ENCODE measurements at places on chromosomes 4 and X.

DNA sequence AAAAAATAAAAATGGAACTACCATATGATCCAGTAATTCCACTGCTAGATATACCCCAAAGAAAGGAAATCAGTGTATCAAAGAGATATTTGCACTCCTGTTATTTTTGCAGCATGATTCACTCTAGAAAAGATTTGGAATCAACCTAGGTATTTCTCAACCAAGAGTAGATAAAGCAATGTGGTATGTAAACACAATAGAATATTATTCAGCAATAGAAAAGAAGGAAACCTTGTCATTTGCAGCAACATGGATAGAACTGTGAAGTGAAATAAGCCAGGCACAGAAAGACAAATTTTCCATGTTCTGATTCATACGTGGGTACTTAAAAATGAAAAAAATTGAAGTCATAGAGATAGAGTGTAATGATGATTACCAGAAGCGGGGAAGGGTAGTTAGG lies 362.3 kb upstream of the EPHA5 start:
- no peak for DNase-seq

DNA sequence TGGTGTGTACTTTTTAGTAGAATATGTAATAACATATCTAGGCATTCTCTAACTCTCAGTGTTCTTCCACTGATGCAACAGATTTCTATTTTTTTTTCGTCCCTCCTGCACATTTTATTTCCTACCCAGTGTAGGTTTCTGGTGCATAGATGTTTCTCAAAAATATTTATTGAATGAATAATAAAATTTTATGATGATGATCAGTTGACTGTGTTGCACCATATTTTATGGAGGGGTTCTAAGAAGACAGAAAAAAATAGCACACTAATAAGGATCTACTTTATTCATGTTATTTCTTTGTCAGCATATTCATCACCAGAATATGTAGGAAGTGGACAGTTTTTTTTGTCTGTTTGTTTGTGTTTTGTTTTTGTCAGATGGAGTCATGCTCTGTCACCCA lies 2529.3 kb downstream of the ARAP2 start:
- no peak for DNase-seq

- DNase-seq, result no peak
Measured at GRCh38 chrX:132115792-132116191, 12.0 kb downstream of the FRMD7 start.

- no peak for DNase-seq
Measured at GRCh38 chrX:136708348-136708747, 60.4 kb downstream of the CD40LG start.

DNA sequence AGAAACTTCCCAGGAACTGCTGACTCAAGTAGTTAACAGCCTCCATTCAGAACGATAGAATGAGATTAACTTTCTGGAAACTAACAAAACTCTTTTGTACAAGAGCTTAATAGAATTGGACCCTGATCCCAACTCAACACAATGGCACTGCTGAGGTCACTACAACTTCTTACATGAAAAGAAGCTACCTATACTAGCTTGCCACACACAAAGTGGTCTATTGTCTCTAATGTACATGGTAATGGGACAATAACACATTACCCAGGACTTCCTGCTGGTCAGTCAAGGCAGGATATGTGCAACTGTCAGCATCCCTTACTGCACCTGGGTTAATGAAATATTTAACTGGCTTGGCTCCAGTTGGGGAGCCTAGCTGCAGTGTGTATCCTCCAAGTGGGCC lies 56.2 kb downstream of the BRCC3 start:
- DNase-seq, result no peak

DNA sequence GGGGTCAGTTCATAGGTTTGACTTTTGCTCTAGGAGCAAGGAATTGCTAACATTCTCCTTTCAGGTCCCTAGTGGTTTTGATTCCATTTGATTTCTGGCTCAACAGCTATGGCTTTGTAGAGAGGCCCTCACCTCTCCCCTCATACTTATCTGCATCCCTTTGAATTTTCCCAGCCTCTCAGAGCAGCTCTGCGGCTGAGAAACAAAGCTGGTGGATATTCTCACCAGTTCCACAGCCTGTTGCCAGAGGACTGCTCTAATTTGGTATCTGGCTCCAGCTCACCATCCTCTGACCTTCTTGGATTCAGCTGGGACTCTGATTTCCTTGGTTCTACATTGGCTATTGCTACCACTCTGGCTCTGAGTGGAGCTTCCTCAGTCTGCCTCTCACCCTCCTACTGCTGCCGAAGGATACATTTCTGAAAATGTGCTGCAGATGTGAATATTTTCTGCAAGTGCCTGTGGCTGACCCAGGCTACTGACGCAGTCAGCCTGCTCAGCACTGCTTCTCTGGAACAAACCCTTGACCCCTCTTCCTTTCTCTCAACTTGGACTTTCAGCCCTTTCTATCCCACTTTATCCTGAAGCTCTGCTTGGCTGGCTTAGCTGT lies 110.9 kb upstream of the ENPEP start:
- no peak for DNase-seq

DNA sequence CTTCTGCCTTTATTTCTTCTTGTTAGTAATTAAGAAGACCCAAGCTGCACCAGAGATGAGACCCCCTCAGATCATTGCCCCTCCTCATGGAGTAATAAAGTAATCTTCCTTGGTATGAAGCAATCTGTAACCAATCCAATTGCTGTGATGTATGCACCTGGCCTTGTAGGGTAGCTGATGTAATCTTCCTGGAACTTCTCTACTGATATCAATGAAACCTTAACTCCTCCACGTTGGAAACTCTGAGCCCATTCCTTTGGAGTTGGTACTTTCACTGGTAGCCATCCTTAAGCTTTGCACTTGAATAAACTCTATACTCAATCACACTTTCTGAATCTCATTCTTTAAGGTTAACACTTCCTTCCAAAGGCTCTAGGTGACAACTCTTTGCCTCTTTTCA lies 31.6 kb upstream of the NSG1 start:
- DNase-seq, result no peak

DNA sequence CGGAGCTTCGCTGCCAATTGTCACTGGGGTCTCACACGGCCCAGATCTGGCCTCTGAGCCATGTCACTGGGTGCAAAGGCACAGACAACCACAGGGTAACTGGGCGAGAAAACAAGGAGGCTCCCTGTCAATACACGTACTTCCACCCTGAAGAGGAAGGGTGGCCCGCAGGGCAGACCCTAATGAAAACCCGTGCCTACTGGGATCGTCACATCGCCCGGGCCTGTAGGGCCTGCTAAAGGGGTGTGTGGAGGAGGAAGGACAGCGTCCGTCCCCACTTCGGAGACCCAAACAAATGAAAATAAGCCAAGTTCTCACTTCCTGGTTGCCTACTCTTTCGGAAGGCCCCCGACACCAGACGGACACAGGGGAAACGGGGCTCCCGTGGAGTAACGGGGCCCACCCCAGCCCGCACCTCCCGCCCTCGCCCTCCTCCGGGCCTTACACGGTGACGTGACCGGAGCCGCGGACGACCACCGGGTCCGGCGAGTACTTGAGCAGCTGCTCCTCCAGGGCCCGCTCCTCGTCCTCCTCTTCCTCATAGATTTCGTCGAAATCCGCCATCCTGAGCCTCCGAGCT lies 578 bp downstream of the CHIC2 start:
- peak; percentile 47 for DNase-seq

DNA sequence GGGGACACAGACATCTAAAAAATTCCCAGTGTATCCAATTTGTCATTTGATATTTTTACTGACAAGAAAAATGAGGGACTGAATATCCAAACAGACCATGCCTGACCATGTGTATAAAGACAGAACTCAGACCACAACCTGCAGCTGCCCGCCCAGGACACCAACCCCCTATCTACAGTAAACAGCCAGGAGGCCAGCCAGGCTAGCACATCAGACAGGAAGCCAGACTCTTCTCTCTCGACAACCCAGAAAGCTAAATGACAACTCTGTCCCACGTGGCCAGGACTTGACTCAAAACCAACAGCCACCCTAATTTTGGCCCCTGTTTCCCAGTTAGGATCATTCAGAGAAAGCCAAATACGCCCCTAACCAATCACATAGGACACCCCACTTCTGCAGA lies 15.1 kb downstream of the AFAP1 start:
- no peak for DNase-seq

DNA sequence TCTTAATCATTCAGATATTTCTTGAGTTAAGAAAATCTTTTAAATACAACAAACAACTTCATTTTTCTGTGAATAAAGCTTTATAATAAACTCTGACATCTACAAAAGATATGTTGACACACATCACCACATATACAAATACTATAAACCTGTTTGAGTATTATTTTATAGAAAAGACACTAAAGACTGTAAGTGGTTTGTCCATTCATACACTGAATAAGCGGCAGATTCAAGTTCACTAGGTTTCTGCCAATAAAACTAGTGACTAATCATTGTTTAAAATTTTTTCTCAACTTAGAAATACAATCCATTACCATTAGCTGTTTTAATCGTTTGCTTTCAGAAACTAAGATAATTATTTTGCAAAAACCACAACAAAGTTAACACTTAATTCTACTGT lies 1900.0 kb downstream of the C4orf33 start:
- no peak for DNase-seq

DNA sequence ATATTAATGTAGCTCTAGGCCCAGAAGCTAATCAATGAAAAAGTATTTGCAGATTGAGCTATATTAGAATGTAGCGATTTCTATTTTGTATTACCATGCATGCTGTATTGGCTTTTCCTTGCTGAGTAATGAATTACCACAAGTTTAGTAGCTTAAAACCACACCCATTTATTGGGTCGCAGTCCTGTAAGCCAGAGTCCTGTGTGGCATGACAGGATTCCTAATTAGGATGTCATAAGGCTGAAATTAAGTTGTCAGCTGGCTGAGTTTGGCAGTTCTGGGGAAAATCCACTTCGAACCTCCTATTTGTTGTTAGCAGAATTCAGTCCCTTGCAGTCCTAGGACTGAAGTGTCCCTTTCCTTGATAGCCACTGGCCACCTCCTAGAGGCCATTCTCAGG lies 50.3 kb upstream of the HHIP start:
- no peak for DNase-seq

DNA sequence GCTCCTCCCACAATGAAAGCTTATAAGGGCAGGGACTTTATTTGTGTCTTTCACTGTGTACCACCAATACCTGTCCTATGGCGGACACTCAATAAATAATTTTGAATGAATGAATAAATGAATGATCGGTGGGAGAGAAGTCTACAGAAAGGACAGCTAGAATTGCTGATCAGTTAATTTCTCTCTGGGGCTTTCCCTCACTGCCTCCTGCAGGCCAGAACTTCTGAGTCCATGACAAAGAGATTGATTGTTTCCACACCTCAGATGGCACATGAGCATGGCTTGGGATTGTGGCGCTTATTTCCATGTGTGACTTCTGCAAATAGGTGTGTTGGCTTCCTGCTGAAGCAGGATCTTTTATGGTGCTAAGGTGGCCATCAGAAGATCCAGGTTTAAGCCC lies 6.3 kb downstream of the FAM47E start:
- no peak for DNase-seq

- no peak for DNase-seq
Measured at GRCh38 chr4:66034671-66035070, 364.4 kb upstream of the EPHA5 start.

- no peak for DNase-seq
Measured at GRCh38 chr4:130029442-130029841, 933.5 kb downstream of the C4orf33 start.

DNA sequence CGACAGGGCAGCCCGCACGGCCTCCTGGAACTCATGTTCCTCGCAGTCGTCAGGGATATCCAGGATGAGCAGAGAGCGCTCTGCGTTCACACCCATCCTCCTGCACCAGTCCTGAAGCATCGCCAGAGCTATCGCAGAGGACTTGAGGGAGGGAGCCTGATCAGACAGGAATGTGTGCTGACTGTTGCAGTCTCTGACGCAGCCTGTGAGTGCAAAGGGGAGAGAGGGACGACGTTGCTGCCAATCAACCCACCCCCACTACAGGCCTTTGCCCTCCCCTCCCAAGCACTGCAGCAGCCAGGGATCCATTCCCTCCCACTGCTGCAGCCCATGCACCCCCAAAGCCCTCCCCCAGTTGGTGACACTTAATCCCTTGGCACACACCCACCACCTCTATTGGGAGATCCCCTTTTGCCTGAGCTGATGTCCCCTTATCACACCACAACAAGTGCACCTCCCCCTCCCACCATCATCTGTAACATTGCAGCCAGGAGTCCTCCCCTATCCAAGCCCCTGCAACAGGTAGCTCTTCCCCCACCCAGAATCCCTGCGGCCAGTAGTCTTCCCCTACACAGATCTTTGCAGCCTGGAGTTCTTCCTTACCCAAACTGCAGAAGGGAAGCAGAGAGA lies 897 bp downstream of the PNMA6F start:
- no peak for DNase-seq

GRCh38 chr4:39466747-39467146 lies 7.9 kb downstream of the LIAS start:
- DNase-seq, result no peak

GRCh38 chrX:23435575-23435974 lies 100.9 kb downstream of the PTCHD1 start:
- DNase-seq, result no peak

DNA sequence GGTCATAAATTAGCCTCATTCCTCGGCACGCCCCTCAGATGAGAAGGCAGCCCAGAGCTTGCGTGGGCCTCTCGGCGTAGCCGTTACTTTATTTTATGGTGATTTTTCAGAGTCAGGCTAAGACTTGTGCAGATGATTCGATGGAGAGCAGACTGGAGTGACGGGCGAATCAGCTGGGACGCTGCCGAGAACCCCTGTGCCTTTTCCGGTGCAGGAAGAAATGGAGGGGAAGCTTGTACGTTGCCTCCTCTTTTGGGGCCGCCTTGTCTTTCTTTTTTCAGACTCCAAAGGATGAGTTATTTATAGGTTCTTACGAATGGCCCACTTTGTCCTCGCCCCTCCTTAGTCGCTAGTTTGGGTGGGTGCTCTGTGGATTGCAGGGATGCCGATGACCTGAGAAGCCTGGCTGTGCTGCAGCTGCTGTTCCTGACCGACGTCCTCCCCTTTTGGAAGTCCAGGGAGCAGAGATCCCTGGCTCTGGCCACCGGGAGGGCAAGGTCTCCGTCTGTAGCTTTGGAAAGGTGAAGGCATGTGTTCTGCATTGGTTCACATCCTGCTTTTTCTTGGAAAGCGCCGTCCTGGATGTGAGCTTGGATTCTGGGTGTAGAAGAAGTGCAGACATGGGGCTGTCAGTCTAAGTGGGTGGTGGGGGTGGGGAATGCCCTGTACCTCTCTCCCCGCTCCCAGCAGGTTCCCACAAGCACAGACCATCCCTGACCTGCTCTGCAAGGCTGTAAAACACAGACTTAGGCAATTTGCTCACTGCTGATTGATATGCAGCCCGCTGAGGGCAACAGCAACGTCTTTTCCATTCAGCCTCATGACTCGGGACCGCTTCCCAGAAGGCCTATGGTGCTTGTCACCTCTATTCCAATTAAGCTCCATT lies 9.3 kb downstream of the SORCS2 start:
- DNase-seq, result no peak

- DNase-seq, result no peak
Measured at GRCh38 chr4:26298198-26298947, 22.4 kb upstream of the RBPJ start.

GRCh38 chrX:3811331-3812311 lies 98.2 kb upstream of the PRKX start:
- DNase-seq, result peak; percentile 20

DNA sequence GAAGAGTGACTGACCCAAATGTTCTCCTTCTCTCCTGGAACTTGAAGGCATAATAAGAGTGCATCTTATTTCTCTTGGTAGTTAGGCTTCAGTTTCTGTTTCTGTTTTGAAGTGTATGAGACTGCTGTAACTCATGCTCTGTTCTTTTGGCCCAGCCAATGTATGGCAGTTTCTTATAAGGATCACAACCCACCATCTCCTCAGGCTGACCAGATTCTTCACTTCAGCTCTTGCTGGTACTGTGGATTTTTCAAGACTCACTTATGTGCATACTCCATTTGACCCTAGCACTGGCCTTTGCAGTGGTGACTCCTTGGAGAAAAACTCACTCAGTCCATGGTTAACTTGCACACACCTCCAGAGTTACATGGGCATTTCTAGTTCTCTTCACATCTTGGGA lies 9.6 kb upstream of the YTHDC1 start:
- DNase-seq, result no peak

All from HuH-7 (cell line).